ENCODE measurements at places on chromosomes 12 and 14.

DNA sequence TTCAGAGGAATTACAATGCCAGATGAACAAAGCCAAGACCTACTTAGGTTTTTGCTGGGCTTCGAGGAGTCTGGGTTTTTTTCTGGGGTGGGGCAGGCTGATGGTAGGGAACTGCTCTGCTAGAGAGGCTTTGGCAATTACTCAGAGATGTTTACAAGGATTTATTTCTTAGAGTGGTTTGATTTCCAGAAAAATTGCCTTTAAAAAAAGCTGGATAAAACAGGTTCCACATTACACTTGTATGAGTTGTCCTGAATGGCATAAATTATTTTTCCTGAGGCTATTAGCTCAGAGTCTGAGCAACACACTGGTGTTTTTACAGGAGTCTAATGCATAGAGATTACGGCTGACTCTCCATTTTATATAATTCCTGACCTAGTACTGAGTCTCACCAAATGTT lies 118.5 kb upstream of the FRMD6 start:
- peak; percentile 66 for DNase-seq

- DNase-seq, result no peak
Observed at GRCh38 chr12:1576410-1577241, 17.8 kb downstream of the FBXL14 start.

DNA sequence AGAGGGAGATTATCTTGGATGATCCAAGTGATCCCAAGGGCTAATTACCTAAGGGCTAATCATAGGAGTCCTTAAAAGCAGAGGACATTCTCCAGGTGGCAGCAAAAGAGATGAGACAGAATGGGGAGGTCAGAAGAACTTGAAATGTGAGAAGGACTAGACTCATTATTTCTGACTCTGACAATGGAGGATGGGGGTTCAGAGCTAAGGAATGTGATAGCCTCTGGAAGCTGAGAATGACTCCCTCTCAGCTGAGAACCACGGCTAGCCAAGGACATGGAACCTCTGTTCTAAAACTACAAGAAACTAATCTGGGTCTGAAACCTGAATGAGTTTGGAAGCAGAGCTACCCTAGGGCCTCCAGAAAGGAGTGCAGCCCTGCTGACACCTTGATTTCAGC lies 35.6 kb upstream of the ANKS1B start:
- no peak for DNase-seq

DNA sequence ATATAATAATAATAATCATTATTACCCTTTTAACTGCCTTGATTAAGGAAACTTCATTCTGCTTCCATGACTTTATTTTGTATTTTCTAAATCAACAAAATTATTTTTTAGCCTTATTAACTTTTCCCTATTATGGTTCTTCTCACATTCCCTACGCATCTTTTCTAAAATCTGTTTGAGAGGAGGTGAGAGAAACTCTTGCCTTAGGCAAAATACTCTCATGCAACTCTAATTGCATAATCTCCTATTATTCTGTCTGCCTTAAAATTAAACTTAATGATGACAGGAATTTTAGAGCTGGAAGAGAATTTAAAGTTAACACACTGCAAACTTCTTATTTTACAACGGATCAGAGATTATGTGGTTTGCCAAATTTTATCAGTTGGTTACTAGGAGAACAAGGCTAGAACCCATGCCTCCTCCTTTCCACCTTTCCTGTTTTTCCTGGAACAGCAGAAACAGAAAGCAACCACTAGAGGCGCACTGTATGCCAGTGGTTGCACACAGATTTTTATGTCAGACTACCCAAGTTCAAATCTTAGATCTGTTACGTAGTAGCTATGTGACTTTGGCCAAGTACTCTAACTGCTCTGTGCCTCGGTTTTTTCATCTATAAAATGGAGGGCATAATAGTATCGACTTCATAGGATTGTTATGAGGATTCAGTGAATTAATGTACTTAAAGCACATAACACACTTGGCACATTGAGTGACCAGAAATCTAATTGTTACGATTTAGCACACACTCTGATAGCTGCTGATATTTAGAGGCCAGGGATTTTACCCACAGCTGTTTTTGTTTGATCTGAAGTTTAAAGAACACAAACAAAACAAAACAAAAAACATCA lies 4.3 kb upstream of the BRMS1L start:
- no peak for DNase-seq

DNA sequence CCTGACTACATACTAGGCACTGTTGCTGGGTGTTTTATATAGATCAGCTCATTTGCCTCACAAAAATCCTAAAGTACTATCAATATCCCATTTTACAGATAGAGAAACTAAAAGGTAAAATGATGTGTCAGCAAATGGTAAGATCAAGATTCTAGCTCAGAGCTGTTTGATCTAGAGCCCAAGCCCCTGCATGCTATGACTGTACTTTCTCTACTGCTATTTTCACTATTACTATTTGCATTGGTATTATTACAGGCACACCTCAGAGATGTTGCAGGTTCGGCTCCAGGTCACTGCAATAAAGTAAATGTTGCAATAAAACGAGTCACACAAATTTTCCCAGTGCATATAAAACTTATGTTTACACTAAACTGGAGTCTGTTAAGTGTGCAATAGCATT lies 10.9 kb downstream of the ISCU start:
- DNase-seq, result no peak

DNA sequence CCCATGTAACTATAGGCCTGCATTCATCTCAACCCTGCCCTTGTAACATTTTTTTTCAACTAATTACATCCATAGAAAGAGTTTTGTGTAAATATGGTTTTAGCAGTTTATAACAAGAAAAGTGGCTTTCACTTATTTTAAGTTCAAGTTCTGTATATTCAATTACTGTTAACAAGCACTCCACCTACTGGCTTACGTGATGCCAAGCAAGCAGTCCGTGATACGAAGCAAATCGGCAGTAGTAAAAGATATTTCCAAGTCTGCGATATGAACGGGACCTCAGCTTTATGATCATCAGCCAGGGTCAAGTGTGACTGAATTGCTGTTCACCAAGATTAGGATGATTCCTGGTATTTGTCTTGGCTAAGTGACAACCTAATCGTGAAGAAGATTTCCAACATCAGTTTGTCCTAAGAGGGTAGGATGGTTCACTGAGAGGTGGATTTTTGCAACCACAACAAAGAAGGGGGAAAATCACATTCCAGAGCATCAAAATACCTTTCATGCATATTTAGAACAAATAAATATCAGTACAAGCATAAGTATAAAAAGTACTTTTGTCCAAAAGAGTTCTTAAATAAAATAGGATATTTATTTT lies 456.2 kb downstream of the FOXG1 start:
- no peak for DNase-seq

DNA sequence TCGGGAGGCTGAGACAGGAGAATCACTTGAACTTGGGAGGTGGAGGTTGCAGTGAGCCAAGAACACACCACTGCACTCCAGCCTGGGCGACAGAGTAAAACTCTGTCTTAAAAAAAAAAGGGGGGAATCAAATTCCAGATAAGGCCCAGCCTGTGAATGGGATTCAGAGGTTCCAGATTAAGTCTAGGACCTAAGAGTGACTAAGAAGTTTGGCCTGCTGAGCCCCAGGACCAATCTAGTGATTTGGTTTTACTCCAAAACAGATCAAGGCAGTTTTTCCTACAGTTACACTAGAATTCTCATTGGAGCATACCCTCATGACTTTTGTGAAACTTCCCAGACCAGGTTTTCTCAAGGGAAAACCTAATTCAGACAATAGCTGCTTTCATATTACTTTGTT lies 22.8 kb downstream of the EXOC5 start:
- DNase-seq, result no peak

DNA sequence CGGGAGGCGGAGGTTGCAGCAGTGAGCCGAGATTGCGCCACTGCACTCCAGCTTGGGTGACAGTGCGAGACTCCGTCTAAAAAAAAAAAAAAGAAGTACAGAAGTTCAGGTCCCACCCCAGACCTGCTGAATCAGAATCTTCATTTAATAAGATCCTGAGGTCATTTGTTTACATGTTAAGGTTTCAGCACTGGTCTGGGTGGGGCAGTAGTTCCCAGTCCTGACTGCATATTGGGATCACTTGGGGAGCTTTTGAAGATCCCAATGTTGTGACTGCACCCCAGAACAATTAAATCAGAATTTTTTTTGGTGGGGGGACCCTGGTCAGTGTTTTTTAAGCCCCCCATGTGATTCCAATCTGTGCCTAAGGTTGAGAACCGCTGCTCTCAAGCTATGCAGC lies 11.7 kb upstream of the COL2A1 start:
- DNase-seq, result no peak

- DNase-seq, result peak; percentile 95
Observed at GRCh38 chr12:98418357-98419075, 96.9 kb upstream of the TMPO start.

DNA sequence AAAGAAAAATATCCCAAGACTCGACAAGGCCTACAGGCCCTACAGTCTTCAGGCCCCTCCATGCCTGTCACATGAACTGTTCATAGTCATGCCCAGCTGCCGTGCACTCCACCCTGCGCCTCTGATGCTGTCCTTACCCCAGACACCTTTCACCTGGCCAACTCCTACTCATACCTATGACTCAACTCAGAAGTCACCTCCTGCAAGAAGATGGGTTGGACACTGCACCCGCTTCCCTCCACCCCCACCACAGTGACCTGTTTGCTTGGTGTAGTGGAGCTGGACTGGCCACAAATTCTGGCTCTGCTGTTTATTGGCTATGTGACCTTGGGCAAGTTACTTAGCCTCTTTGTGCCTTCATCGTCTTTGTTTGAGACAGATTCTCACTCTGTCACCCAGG lies 56.2 kb downstream of the PHETA1 start:
- DNase-seq, result no peak
